ENCODE measurements at places on chromosomes 6 and 20.

DNA sequence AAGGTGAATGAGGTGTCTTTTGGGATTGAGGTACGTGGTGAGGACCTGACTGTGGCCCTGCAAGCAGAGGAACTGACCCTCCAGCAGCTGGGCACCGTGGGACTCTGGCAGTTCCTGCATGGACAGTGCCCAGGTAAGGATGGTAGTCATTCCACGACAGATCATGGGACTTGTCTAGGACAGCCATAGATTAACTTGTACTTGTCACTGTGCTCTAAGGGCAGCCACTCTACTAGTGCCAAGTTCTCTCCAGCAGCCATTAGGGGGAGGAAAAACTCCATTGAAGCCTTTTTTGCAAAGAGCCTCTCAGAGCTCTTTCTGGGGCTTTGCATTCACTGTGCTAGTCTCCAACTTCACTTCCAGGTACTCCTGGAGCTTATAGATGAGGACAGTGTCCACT lies 20.4 kb downstream of the TAF11 start:
- DNase-seq: no peak

- no peak for DNase-seq
Observed at GRCh38 chr6:143839196-143839595, 3.9 kb upstream of the LTV1 start.

DNA sequence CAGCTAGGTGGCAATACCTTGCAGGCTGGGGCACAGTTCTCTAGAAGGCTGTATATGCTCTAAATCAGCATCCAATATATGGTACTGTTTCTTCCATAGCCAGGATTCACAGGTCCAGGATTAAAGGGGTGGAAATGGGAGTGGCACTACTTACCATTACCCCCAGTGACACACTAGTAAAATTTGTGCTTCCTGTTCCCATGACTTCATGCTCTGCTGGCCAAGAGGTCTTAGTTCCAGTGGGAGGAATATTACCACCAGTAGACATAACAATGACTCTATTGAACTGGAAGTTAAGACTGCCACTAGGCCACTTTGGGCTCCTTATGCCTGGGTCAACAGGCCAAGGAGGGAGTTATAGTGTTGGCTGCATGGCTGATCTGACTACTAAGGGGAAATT lies 174.3 kb upstream of the TNFAIP3 start:
- no peak for DNase-seq

DNA sequence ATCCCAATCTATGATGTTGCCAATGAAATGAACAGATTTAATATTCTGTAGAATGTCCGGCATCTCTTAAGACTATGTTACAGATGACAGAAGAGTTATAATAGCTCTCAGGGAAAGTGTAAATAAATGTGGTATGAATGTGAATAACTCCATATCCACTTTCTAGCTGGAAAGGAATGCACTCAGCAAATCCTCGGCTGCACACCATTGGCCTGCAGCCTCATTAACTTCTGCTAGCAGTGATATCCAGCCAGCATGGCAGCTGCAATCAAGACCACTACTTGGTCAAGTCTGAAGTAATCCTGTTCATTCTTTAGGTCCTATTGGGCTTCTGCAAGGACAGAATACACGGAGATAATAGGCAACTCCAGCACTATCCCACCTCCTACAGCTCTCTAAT lies 17.3 kb upstream of the MICA start:
- no peak for DNase-seq

GRCh38 chr6:112466373-112467151 lies 119.4 kb downstream of the RFPL4B start:
- no peak for DNase-seq

DNA sequence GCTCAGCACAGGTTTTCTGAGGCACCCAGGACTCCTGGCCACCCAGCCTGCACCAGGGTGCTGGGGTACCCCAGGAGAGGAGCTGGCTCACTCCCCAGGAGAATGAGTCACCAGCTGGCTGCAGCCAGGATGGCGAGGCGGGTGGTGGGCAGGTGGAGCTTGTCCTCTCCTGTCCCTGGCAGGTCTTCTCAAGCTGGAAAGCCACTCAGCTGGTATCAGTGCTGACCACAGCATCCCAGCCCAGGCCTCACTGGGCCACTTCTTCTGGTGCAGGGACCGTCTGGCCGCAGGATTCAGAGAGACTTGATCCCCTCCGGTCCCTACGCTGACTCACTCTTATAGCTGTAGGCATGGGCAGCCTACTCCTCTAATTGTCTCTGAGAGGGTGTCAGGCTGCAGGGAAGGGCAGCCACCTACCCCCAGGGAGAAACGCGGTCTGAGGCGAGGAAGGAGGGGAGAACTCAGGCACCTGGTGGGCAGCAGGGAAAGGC lies 22.2 kb downstream of the TFEB start:
- no peak for DNase-seq

GRCh38 chr6:35142588-35143569 lies 1.7 kb upstream of the TCP11 start:
- DNase-seq: no peak

- DNase-seq: no peak
Observed at GRCh38 chr6:16705081-16705993, 55.9 kb downstream of the ATXN1 start.

DNA sequence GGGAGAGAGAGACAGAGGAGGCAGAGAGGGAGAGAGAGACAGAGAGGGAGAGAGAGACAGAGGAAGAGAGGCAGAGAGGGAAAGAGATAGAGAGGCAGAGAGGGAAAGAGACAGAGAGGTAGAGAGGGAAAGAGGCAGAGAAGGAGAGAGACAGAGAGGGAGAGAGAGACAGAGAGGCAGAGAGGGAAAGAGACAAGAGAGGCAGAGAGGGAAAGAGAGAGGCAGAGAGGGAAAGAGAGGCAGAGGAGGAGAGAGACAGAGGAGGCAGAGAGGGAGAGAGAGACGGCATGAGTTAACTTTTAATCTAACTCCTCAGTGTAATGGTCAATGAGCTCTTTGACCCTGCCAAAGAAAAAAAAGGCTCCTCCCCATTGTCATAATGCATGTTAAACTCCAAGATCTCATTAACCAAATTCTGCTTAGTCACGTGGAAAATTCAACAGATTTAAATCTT lies 7.1 kb downstream of the ELOVL2 start:
- no peak for DNase-seq

GRCh38 chr6:112595841-112596240 lies 248.7 kb downstream of the RFPL4B start:
- DNase-seq: no peak

GRCh38 chr6:131766631-131767030 lies 41.2 kb upstream of the ENPP1 start:
- DNase-seq: no peak

GRCh38 chr6:33193619-33194018 lies 1.4 kb upstream of the COL11A2 start:
- no peak for DNase-seq

DNA sequence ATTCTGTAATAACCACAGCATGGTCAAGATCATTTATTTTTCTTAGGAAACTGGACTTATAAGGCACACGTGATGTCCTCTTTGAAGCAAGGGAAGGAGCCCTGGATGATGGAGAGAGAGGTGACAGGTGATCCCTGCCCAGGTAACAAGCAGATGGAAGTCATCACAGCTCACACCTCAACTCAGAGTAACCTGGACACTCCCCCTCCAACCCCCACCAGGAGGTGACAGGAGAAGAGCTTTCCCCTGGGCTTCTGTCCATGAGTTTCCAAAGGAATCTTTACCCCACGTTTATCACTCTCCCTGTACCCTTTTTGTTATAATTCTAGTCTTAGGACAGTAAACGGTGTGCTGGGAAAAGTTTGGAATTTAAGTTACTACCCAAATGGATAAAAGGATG lies 28.4 kb downstream of the ZNF334 start:
- DNase-seq: no peak

DNA sequence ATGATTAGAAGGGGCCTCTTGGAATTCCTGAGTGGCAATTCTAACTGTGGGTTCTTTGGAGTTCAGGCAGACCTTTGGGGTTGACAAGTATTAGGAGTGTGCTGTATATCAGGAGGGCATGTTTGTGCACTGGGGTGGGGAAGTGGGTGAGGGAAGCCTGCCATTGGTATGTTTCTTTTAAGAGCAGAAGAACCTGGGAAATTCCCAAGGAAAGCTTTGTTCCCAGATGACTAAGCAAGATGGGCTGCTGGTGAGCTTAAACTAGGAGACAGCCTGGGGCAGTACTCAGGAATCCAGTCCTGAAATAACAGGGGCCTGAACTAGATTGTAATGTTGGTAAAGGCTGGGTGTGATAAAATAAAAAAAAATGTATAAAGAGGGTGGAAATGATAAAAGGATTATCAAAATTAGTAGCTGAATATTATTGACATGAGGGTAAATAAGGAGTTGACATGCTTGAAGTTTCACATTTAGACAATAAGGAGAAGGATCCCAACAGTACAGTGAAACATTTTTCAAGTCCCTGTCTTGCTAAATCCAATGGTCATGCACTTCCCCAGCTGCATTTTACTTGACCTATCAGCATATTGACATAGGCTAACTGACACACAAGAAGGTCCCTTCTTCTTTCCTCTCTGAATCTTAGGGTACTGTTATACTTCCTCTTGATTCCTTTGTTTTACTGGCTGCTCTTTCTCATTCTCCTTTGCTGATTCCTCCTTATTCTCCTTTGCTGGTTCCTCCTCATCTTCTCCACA lies 18.4 kb upstream of the IFNGR1 start:
- no peak for DNase-seq

GRCh38 chr20:17712201-17712600 lies 12.4 kb downstream of the BANF2 start:
- no peak for DNase-seq

DNA sequence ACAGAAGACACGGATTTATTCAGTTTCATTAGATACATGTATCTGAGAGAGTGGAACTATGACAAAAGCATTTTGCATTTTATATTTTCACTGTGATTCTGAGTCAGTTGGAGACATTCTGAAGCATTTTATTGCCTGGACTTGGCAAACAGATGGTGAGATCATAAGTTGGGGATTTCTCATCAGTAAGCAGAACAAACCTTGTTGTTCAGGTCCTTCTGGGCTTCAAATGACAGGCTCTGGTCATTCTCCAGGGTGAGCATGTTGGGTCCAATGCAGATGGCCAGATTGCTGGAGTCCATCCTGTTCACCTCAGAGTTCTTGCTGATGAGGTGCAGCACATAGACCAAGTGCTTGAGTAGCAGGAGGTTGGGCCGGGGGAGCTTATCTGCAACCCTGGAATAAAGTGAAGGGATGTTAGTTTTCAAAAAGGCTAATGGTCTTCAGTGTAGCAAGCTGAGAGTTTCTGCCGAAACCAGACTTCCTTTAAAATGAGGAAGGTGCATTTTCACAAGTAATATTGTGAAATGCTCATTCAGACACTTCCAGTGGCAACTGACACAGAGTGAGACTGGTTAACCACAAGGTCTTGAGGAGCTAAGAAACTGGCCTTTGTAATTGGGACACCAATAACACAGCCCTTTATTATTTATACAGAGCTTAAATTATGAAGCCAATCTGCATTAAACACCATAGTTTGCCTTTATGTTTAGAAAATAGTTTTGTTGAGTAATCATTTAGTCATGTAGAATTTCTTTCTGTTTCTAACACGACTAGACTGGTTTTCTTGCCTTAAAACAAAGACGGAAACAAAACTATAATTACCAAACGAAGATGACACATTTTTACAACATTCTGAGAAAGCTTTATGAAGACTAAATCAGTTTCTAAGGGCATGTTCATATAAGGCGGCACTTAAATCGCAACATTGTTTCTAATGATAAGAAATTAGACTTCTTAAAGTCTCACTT lies 5.6 kb downstream of the TAGAP start:
- no peak for DNase-seq

- DNase-seq: no peak
Observed at GRCh38 chr6:36719126-36719525, 21.5 kb downstream of the RAB44 start.

DNA sequence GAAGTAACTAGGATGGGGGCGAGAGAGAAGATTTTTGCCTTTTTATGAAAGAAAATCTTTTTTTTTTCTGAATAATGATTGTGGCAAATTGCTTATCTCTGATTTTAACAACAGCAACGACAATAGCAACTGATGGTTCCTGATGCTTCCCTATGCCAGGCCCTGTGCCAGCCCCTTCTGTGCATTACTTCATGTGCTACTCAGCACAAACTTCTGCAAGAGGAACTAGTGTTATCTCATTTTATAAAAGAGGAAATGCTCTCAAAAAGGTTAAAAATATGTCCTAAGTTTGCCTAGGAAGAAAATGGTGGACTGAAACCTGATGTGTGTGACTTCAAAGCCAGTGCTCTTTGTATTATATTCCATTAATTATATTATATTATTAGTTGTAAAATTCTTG lies 74.0 kb upstream of the RALGAPA2 start:
- DNase-seq: no peak

DNA sequence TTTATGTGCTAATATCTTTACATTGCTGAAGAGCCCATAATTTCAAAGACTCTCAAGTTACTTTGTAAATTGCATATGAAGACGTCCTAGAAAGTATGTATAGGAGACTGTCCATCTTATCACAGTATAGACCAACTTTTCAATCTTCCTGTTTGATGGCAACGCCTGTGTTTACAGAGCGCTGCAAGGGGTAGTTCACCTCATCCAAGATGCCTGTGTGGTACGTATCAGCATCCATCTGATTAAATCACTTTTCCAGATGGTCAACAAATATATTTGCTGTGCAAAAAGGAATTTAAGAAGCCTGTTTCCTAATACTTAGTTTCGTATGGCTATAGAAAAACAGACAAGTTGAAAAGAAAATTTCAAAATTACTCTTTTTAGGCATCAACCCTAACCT lies 17.9 kb upstream of the PDE10A start:
- no peak for DNase-seq

DNA sequence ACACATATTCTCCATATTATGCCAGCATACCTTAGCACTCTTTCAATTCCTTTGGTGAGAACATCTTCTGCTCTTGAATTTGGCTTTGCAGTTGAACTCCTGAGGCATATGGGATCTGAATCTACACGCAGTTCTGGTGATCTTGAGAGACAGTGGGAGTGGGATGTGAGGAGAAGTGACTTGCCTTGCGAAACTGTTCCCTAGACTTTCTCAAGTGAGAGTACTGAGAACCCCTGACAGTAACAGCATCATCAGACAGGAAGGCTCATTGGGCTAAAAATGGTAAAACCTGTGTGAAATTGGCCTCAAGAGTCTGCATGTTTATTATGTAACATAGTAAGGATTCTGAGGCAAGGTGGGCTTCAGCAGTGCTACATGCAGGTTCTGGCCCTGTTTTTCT lies 49.1 kb upstream of the CEP85L start:
- no peak for DNase-seq

- DNase-seq: peak; percentile 52
Observed at GRCh38 chr6:54846857-54847674, 495 bp downstream of the FAM83B start.

DNA sequence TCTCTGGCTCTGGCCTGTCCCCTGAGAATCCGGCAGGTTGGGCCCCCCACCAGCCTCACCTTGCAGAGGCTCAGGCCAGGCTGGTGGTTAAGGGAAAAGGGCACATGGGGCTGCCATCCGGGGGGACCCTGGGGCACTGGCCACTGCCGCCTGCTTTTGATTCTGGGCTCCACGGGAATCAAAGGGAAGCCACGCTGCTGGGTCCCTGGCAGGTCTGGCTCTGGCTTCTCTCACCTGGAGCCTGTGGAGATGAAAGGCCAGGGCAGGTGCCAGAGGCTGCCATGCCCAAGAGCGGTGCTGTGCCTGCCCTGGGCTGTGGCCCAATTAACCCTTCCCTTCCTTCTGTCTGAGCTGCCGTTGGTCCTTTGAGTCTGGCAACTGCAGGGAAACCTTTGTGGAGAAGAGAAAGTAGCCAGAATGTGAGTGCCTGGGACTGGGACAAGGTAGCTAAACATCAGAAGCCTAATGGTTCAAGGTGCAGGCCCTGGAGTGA lies 9.4 kb upstream of the CDH22 start:
- no peak for DNase-seq

GRCh38 chr6:161163466-161164181 lies 110.2 kb downstream of the AGPAT4 start:
- DNase-seq: no peak

- no peak for DNase-seq
Observed at GRCh38 chr6:161954699-161955276, 680.9 kb upstream of the AGPAT4 start.
